ENCODE measurements at places on chromosomes 2 and 18.

- DNase-seq, result no peak
Measured at GRCh38 chr2:33709951-33710350, 110.9 kb upstream of the FAM98A start.

- no peak for DNase-seq
Measured at GRCh38 chr18:49376046-49376445, 84.4 kb downstream of the DYM start.

GRCh38 chr2:67304300-67304890 is 92.7 kb upstream of the ETAA1 start:
- DNase-seq, result no peak

GRCh38 chr18:61459896-61460648 is 126.8 kb downstream of the CDH20 start:
- no peak for DNase-seq

- DNase-seq, result no peak
Measured at GRCh38 chr2:179636995-179637394, 224.4 kb downstream of the ZNF385B start.

- DNase-seq, result no peak
Measured at GRCh38 chr2:119156891-119157773, 1.4 kb downstream of the C1QL2 start.

DNA sequence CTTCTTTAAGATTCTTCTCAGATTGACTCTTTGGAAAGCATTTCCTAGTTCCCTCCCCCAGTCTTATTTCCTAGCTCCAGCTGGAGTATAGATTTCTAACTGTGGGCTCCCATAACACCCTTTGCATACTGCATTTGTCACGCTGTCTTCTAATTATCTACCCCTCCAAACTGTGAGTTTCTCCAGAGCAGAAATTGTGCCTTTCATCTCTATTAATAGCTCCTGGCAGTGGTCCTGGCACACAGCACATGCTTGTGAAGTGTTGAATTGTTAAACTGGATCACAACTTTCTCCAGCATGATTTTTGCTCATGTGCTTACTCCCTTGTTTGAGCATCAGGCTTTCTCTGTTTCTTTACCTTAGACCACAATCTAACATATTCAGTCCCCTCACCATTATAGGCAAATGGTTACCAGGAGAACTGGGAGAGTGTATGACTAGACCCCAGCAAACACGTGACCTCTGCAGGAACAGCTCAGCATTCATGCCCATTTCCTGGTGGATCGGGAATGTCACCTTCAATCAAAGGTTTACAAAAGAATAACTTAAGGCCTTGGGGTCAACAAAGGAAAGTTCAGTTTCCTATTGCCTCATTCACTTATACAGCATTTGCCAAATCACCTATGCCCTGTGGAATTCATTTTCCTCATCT is 175.7 kb upstream of the TANK start:
- no peak for DNase-seq

- DNase-seq, result no peak
Measured at GRCh38 chr18:9239720-9240119, 94.9 kb upstream of the TWSG1 start.

DNA sequence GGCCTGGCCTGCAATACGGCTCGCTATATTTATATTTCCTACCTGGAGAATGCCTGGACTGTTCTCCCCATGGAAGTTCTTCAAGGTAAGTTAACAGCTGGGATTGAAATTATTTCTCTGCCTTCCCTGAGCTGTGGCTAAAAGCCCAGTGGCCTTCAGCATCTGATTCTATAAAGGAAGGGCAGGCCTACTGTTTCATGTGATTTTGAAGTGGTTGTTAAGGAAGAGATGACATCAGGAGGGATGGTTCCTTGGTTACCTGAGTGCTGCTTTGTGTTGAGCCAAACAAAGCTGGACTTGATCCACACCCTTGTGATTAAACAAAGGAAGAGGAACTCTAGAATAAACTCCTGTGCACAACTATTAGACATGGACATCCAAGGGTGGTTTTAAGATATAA is 61.6 kb downstream of the MFSD6 start:
- no peak for DNase-seq

GRCh38 chr2:113111823-113112287 is 15.5 kb upstream of the IL1RN start:
- DNase-seq, result no peak

- DNase-seq, result no peak
Measured at GRCh38 chr2:127398239-127398590, 10.4 kb upstream of the MAP3K2 start.

GRCh38 chr2:150885236-150885635 is 376.4 kb downstream of the RBM43 start:
- no peak for DNase-seq

DNA sequence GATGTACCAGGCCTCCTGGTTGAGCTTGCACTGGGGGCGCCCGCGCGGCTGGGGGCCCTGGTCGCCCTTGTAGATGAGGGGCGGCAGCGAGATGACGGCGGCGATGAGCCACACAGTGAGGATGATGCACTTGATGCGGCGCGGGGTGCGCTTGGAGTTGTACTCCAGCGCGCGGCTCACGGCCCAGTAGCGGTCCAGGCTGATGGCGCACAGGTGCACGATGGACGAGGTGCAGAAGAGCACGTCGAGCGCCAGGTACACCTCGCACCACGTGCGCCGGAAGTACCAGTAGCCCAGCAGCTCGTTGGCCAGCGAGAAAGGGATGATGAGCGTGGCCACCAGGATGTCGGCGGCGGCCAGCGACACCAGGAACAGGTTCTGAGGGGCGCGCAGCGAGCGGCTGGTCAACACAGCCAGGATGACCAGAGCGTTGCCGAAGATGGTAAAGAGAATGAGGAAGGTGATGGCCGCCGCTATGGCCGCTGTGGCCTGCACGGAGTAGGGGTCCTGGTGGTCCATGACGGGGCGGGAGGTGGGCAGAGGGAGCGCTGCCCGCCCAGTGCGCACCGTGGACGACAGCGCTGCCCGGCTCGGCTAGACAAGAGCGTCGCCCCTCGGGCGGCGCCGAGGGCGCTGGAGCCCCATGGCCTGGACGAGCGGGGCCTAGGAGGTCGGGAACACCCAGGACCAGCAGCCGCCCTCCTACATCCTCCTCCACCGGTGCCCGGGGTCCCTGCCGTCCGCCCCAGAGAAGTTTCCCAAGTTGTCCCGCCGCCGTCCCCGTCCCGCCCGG is 544 bp downstream of the ADRA2B start:
- no peak for DNase-seq

GRCh38 chr2:40210344-40210967 is 241.4 kb downstream of the SLC8A1 start:
- no peak for DNase-seq

DNA sequence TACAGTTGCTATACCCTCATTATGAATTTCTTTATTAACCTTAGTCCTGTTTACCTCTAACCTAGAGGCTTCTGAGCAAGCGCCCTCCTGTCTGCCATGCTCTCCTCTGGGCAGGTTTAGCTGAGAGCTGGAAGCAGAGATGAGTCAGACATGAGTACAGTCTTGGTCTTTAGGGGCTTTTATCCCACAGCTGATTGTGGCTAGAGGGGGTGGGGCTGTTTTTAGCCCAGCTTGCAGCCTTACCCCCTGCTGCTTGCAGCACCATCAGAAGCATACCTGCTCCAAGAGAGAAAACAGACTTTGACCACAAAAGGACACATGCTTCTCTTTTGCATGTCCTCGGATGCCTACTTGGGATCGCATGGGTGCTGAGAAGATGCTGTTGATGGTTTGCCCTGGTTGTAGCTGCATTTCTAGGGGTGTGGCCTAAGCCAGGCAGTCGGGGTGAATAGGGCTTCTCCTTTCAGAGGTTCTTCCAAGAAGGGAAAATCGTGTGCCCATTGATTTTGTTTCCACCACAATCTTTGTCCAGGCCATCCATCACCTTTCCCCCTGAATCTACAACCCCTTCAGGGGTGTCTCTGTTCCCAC is 115.0 kb upstream of the LGALSL start:
- DNase-seq, result no peak

- no peak for DNase-seq
Measured at GRCh38 chr2:48901416-48901815, 145.9 kb upstream of the LHCGR start.

GRCh38 chr18:47754311-47755101 is 176.0 kb downstream of the SMAD2 start:
- DNase-seq, result no peak

DNA sequence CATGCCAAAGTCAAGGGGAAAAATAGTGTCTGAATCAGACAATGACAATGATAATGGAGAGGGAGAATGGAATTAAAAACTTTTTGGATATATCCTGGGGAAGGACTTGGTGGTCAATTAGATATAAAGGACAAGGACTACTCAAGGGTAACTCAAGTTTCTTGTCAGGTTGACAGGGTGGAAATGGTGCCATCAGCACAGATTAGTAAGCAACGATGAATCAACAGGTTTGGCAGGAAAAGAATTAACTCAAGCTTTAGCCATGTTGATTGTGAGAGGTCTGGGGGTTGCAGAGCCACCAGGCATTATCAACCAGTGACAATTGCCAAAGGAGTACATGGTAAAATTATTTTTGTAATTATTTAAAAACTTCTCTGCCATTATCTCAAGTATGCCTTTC is 35.8 kb upstream of the SPATS2L start:
- no peak for DNase-seq

GRCh38 chr2:197453914-197454398 is 604 bp downstream of the COQ10B start:
- DNase-seq, result no peak

GRCh38 chr18:40380686-40381439 is 1574.2 kb upstream of the PIK3C3 start:
- no peak for DNase-seq

DNA sequence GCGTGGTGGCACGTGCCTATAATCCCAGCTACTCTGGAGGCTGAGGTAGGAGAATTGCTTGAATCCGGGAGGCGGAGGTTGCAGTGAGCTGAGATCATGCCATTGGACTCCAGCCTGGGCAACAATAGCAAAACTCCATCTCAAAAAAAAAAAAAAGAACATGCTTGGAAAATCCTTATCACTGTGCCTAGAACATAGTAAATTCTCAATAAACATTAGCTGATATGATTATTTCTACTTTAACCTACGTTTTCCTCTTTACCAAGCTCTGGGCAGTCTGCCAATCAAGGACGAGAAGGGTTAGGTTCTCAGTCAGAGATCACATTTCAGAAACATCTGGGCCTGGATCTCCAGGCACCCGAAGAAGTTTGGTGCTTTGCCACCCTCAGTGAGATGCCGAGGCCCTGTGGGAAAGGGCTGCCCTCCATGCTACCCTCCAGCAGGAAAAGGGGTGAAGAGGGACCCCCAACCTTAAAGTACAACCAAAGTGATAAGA is 107.7 kb downstream of the BCL11A start:
- DNase-seq, result no peak

- no peak for DNase-seq
Measured at GRCh38 chr2:32835148-32835547, 111.6 kb upstream of the LTBP1 start.

- no peak for DNase-seq
Measured at GRCh38 chr2:37648331-37649011, 23.0 kb downstream of the CDC42EP3 start.

DNA sequence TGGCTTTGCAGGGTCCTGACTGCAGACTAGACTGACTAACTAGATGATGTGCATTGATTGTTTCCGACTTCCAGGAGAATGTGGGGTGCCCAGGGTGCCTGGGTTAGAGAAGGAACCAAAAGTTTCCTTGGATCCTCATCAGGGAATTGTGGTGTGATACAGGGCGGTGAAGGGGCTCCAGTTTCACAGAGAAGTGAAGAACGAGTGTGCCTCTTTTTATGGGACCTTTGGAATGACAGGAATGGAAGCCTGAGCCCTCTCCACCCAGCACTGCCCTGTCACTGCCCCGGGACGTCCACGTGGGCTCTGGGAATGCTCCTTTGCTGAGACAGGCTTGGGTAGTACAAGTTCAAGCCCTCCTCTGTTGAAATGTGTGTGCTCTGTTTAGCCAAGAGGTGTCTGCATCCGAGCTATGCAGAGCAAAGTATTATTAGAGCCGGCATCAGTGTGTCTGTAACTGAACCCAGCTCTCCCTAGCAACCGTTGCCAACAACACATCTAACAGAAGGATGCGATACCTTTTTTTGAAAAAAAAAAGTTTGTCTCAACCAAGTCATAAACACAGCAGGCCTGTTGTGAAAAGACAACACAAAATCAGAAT is 183.6 kb downstream of the SMAD7 start:
- no peak for DNase-seq

DNA sequence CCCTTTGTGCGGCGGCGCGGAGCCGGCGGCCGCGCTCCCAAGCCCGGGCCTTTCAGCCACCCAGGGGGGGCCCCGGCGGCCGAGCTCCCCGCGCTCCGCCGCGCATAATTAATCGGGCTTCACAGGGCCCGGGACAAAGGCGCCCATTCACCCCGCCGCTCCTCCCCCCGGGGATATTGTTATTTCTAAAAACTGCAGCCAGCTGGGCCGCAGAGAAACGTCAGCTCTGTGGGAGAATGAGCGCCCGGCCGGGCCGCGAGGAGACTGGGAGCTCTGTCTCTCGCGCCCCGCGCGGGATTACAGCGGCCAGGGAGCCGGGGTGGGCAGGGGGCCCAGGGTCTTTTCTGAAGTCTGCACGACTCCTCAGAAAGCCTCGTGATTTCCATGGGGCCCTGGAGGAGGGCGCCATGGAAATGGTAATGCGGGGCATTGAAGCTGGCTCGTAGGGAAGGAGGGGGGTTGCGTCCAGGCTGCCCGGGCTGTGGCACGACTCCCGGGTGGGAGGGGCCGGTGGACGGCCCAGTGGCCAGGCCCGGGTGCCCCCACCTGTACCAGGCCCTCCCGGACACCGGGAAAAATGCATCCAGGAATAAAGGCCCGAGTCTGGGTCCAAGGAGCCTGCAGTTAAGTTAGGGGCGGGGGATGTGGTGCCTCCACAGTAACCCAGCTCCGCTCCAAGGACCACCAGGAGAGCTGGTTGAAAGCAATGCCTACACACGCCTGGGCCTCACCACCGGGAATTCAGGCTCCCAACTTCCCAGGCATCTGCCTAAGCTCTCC is 125.3 kb downstream of the ZFP36L2 start:
- no peak for DNase-seq

- no peak for DNase-seq
Measured at GRCh38 chr18:77119101-77119850, 13.3 kb downstream of the MBP start.

- DNase-seq, result no peak
Measured at GRCh38 chr2:207698301-207698700, 13.1 kb upstream of the CCNYL1 start.
